Activated T-cell treated with anti-CD3 and anti-CD28 coated beads, Interleukin-2, amount 50 U/mL, for 72 hours (primary cell): ENCODE measurements at places on chromosomes 1 and 21. TPM values are rescaled to one million over a fixed set of nuclear protein-coding genes. Genes with fewer than 3 reads are reported as not detected.

DNA sequence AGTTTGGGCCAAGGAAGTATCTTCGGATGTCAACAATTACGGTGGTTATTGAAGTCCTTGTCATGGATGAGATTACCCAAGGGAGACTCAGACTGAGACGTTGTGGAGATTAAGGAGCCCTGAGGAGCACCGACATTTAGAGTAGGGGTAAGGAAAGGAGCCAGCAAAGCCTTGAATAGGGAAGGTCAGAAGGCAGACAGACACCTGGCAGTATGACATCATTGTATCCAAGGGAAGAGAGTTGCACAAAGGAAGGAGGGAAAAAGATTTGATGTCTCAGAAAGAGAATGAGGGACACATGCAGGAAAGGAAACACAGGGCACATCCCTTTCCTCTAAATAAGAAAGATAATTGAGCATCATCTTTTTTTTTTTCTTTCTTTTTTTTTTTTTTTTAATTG lies 11.7 kb downstream of the LAMC2 start:
- H3K27ac ChIP-seq: no peak overlapping the region
- no peak overlapping the region for H3K4me3 ChIP-seq
- no peaks in the 10 kb centered on the region for H3K36me3 ChIP-seq
- no peak for DNase-seq
- peaks cover 5% of the 10 kb centered on the region for H3K27me3 ChIP-seq

DNA sequence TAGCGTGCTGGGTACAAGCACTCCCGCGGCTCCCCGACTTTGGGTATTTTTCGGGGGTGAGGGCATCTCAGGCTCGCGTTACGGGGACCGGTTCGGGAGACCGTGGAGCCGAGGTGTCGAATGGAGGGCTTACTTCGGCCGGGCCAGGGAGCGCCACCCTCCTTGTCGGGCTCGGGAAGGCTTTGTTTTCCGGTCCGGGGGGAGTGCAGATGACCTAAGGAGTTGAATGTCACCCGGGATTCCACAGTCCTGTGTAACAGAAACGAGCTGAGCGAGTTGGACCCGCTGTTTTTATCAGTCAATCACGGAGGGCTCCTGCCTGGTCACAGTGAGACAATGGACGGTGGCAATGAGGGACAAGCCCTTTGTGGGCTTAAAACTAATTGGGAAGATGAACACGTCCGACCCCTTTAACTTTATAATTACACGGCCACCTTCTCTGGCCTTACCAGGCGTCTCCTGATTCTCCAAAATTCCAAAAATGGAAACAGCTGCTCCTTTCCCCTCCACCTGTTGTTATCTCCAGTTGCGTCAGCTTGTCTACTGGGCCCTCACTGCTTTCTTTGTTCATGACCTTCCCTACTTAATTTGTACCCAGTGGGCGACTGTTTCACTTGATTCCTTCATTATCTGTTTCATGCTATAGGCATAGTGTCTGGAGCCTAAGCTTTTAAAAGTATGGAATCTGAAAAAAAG lies 929 bp upstream of the TRIM45 start:
- H3K27ac ChIP-seq: no peak overlapping the region
- DNase-seq: no peak
- H3K36me3 ChIP-seq: no peaks in the 10 kb centered on the region
- peak overlapping the region; percentile 83 for H3K4me3 ChIP-seq

DNA sequence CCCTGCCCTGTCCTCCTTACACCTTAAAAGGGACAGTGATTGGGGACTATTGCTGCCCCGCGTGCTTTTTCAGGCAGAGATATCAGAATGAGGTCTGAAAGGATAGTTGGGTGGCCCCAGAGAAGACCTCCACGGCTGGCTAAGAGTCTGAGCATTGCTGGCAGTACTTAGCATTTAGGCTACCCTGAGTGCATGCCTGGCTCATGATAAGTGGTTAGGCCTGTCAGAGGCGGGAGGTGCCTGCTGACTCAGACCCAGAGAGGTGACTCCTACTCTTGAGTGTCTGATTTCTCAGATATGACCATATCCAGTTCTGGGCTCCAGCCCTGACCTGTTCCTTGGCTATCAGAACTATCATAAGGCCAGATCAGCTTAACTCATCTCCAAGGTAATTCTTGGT lies 213.7 kb downstream of the PBX1 start:
- H3K36me3 ChIP-seq: no peaks in the 10 kb centered on the region
- H3K4me3 ChIP-seq: no peak overlapping the region
- H3K27ac ChIP-seq: no peak overlapping the region
- H3K4me1 ChIP-seq: no peaks in the 10 kb centered on the region

DNA sequence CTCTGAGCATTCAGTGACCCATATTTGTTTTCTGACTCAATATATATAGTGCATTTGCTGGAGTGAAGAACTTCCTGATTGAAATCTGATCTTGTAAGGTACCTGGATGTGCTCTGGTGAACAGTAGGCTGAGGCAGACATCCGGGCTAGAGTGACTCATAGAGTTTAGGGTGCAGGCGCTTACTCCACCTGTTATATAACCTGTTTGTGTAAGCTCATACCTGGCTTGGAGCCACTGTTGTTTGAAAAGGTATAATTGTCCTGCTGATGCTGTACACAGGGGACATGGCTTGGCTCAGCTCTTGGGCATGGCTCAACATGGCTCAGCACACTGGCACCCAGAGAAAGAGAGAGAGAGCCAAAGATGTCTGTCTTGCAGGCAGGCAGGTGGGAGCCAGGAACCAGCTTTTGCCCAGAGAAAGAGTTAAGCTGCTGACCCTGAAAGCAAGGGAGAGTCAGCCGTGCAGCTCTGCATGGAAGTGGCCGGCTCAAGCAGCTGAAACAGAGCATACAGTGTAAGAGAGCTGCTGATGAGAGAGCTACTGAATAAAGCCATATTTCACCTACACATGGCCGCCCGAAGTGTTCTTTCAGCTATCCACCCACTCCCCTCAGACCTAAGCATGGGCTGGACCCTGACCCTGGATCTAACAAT lies 43.2 kb downstream of the GJA5 start:
- H3K36me3 ChIP-seq: no peaks in the 10 kb centered on the region
- peaks cover 27% of the 10 kb centered on the region for H3K27me3 ChIP-seq
- H3K4me3 ChIP-seq: no peak overlapping the region
- H3K27ac ChIP-seq: no peak overlapping the region
- H3K4me1 ChIP-seq: no peaks in the 10 kb centered on the region

DNA sequence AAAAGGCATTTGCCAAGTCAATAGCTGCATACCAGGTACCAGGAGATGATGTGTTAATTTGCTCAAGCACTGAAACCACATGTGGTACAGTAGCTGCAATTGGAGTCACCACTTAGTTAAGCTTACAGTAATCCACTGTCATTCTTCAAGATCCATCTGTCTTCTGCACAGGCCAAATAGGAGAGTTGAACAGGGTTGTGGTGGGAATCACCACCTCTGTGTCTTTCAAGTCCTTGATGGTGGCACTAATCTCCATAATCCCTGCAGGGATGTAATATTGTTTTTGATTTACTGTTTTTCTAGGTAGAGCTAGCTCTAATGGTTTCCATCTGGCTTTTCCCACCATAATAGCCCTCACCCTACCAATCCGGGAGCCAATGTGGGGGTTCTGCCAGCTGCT lies 91.9 kb downstream of the FCRL5 start:
- no peak overlapping the region for H3K27ac ChIP-seq
- H3K4me1 ChIP-seq: no peaks in the 10 kb centered on the region
- no peak overlapping the region for H3K4me3 ChIP-seq
- H3K27me3 ChIP-seq: peaks cover 9% of the 10 kb centered on the region

DNA sequence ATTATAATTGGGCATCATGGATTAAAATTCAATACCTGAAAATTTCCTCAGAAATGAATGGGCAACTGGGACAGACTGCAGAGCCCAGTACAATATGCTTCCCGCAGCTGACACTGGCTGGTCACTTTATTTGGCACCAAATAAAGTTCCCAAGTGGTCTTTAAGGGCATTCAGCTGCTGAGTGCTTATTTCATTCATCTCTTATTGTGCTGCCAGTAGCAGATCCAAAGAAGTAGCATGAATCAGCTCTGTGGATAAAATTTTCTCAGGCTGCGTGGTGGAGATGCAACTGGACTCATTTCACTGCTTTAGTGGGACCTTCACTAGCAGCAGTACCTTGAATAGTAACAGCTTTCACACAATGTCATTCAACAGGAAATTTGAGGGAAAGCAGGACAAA lies 226.3 kb upstream of the ADGRL2 start:
- H3K36me3 ChIP-seq: no peaks in the 10 kb centered on the region
- no peaks in the 10 kb centered on the region for H3K4me1 ChIP-seq
- no peak for DNase-seq
- no peak overlapping the region for H3K27ac ChIP-seq
- H3K27me3 ChIP-seq: no peaks in the 10 kb centered on the region

GRCh38 chr1:181126871-181127587 lies 38.5 kb downstream of the IER5 start:
- no peak overlapping the region for H3K27ac ChIP-seq
- H3K36me3 ChIP-seq: no peaks in the 10 kb centered on the region
- H3K27me3 ChIP-seq: peaks cover 16% of the 10 kb centered on the region
- H3K4me1 ChIP-seq: peaks cover 27% of the 10 kb centered on the region
- no peak for DNase-seq

The CLCA1 gene
- total RNA-seq: not detected

The CNIH3 gene
- total RNA-seq: 0.62 TPM

- DNase-seq: no peak
- H3K27me3 ChIP-seq: no peaks in the 10 kb centered on the region
- H3K36me3 ChIP-seq: peaks cover 39% of the 10 kb centered on the region
Observed at GRCh38 chr1:227576189-227576588, 12.8 kb downstream of the ZNF678 start.

The NBPF4 gene
- 0.31 TPM for total RNA-seq

GRCh38 chr21:28754127-28754611 lies 238.5 kb downstream of the LTN1 start:
- H3K4me3 ChIP-seq: no peak overlapping the region
- H3K36me3 ChIP-seq: no peaks in the 10 kb centered on the region
- H3K27me3 ChIP-seq: no peaks in the 10 kb centered on the region
- peaks cover 8% of the 10 kb centered on the region for H3K4me1 ChIP-seq
- H3K27ac ChIP-seq: no peak overlapping the region

GRCh38 chr21:33810766-33811165 lies 104.8 kb downstream of the ATP5PO start:
- H3K4me3 ChIP-seq: no peak overlapping the region
- no peaks in the 10 kb centered on the region for H3K36me3 ChIP-seq
- no peak for DNase-seq
